Stimulated activated memory B cell treated with anti-CD40 and anti-IgM and Interleukin-4, amounts not matched to agents 10 μg/mL and 1 μg/mL and 100 μg/mL, for 72 hours (primary cell): ENCODE measurements at places on chromosomes 5 and 9.
A peak's percentile ranks its signal among the peaks of the same experiment; 100 is the strongest.

GRCh38 chr9:123742009-123742767, 187.7 kb downstream of the DENND1A start:
- no peak for ATAC-seq

GRCh38 chr5:88740604-88741185, 142.3 kb downstream of the MEF2C start:
- ATAC-seq: no peak

- no peak for ATAC-seq
Observed at GRCh38 chr5:160475864-160476438, 54.3 kb downstream of the PTTG1 start.

DNA sequence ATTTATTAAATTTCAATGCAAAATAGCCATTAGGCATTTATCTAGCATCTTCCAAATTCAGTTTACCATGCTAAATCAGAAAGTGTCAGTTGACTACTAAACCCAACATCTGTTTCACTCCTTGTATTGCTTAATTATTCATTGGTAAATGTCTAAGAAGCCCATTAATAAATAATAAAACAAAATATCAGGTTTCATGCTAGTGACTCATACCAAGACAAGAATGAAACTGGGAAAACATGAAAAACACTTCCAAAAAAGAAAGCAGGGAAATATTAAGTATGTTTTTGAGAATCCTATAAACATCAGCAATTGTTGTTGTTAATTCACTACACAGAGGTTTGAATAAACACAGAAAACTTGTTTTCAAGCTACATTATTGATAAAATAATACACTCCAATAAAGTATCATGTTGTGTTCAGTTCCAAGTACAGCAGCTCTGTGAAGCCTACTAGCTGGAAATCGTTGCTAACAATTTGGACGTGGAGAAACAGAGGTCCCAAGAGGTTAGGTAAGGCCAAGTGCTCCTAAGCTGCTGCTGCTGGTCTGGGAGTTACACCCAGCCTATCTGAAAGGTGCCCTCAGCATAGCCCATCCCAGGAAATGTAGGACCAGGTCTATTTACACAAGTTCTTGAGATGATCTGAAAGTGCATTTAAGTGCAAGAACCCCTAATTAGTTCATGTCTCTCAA, 78.8 kb downstream of the GNAQ start:
- no peak for ATAC-seq

DNA sequence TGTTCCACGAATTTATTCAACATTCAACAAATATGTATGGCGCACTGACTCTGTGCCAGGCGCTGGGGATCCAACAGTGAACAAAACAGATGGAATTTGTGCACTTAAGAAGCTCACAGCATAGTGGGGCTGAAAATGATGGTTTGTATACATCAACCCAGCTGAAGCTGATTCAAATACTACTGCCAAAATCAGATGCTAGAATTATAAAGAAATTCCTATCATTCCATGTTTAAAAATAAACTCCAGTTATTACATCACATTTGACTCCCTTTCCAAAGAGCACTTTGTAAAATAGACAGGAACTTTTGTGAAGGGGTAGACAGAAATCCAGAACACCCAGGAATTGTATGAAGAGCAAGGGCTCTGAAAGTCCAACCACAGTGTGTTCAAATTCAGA, 54.1 kb downstream of the ZNF608 start:
- ATAC-seq: no peak

DNA sequence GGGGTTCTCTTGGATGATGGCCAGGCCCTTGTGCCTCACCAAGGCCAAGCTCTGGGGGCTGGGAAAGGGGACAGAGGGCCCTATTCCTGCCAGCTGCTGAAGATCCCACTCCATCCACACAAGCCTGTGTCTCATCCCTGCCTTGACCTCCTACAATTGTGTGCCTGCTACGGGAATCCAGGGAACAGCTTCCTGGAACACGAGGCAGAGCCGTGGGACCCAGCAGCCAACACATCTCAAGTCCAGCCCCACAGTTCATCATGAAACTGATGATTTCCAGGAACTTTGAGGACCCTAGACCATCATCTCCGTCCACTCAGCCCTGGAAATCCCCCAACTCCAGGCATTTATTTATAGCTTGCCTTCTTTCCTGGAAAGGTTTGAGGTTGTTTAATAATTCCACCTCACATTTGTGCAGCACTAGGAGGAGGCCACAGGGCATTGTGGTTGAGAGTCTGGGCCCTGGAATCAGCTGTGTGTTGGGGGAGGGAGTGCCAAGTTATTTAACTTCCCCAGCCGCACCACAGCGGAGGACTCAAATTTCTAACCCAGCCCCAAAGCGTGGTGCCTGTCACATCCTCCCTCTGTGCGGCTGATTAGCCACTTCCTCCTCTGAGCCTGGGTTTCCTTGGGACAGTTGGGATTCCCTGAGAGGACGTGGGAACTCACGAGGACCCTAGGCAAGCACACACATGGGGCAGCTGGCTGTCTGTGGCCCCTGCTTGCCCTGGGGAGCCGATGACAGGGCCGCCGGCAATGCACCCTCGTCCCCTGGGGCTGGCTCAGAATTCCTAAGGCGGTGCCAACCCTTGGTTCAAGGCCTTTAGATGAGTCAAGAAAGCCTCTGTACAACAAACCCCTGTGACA, 58.2 kb upstream of the GGTA1 start:
- no peak for ATAC-seq

DNA sequence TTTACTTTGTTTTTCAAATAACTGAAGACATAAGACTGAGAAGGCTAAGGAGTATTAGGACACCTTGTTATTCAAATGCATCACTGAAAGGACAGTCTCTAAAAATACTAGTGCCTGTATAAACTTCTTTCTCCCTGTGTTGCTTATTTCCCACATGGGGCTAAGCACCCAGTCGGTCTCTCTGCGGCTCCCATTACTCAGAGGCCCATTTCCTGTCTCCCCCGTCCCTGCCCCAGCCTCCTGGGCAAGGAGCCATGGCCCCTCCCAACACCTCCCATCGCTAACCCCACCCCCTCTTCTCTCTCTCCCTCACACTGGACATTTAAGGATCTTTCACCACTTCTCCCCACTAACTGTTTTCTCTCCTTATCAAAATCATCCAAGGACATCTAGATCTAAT, 81.9 kb downstream of the EBF1 start:
- ATAC-seq: no peak

DNA sequence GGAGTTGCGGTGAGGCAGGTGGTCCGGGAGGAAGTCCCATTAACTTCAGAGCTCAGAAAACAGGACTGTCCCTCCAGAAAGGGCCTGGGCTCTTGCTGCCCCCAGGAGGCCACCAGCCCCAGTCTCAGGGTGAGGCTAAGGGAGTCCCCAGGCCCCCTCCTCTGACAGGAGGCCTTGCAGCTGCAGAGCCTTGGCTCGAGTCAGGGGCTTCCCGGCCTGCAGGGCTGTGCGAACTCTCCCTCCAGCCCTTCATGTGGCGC, 3.2 kb upstream of the STPG3 start:
- ATAC-seq: no peak

GRCh38 chr5:133820507-133820906, 147.9 kb downstream of the C5orf15 start:
- no peak for ATAC-seq

GRCh38 chr9:127561491-127562278, 50.4 kb upstream of the STXBP1 start:
- no peak for ATAC-seq

DNA sequence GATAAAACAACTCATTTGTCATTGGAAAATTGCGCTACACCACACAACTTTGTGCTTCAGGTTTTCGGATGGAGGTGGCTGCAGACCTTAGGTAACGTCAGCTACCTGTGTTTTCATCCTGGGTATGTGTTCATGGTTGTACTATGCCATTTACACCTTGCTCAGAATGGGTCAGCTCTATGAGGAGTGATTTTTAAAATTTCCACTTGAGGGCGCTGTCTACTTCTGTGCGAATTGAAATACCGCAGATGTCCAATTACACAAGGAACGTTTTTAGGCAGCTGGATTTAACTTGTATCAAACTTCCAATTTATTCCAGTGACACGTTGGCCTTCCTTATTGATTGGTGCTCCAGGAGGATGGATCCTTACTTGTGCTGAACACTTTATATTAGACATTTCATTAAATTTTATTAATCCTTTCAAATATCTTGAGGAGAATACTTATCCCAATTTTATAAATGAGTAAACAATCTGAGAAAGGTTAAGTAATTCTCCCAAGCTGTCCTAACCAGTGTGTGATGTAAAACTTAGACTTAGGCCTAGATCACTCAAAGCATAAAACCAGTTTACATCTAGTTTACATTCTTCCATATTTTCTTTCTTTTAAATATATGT, 23.4 kb downstream of the DMRTA1 start:
- peak; percentile 40 for ATAC-seq

- peak; percentile 84 for ATAC-seq
Observed at GRCh38 chr5:58466939-58467338, 7.1 kb upstream of the PLK2 start.

GRCh38 chr5:139137697-139138096, 60.5 kb downstream of the SIL1 start:
- ATAC-seq: no peak

DNA sequence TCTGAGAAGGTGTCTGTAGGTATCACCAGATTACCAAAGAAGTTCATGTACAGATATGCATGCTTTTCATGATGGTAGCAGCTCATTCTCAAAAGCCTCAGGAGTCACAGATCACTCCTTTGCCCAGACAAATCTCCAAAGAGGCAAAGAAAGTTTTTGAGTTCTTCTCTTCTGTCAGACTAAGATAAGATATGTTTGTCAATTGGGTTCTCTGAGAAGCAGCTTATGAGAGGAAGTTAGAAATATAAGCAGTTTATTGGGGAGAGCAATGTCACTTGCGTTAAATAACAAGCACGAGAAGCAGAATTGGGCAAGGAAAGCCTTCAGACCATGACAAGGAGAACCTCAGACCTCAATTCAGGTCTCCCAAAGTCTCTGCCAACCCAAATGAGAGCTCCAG, 219.2 kb upstream of the KLF4 start:
- no peak for ATAC-seq

GRCh38 chr9:33142535-33142934, 24.6 kb downstream of the B4GALT1 start:
- ATAC-seq: peak; percentile 44

- no peak for ATAC-seq
Observed at GRCh38 chr9:94900222-94901018, 173.9 kb downstream of the AOPEP start.

DNA sequence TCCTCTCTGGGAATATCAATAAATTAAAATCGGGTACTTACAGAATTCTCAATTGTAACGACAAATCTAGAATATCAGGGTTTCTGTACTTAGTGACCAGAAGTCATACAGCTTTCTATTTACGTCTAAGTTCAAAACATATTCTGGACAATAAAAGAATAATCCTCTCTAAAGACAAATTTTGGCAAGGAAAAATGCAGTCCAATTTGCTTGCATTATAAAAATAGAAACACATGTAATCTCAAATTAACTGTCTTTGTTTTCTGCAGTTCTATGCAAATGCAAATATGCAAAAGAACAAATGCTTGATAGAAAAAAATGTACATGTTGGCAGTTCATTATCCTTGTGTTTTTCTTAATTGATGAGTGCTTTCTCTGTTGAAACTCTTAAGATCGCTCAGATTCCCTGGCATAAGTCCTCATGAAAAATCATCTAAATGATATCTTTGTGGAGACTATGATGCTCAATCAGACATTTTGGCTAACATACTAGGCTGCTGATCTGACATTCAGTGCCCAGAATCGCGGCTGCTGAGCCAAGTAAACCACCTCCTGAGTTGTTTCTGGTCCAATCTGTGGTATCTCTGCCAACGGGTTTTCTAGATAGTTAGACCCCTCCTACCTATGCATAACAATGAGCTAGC, 990.1 kb upstream of the C9orf72 start:
- ATAC-seq: no peak

DNA sequence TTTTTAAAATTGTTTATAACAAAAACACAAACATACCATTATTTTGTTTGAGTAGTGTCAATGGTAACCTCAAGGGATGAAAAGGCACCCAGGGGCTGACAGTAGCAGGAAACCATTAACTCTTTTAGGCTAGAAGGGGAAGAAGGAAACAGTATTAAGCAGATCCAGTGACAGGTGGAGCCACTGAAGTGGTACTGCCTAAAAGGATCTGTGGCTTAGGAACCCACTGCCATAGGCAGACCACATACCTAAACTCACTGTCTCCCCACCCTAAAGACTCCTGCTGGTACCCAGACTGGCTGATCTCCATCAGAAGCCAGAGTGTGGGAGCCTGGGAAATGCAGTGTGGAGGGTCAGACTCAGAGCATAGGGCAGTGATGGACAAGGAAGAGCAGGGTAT, 13.5 kb downstream of the RLN1 start:
- no peak for ATAC-seq

- peak; percentile 72 for ATAC-seq
Observed at GRCh38 chr5:150066901-150067396, 19.4 kb downstream of the CSF1R start.
